GF-D8 (cell line): ENCODE measurements at places on chromosomes 13 and 19.

DNA sequence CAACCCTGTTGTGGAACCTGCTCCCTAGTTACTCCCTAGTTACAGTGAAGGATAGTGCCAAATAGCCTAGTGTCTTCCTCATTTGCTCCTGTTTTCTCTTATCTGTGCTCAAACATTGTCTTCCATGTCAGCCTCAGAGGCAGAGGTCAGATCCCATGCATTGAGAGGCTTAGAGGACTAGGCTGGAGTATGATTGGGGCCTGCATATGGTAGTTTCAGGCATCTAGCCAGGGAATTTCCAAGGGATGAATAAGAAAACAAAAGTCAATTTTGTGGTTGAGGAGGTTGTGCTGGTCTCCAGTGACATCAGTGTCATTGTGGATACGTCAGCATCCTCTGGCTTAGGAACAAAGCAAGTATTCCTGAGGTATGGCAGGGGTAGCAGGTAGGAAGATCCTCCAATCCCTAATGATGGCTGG lies 9.4 kb downstream of the ZNF546 start:
- no peak for DNase-seq

- no peak for DNase-seq
Observed at GRCh38 chr19:10654610-10655456, 687 bp downstream of the ILF3 start.

GRCh38 chr19:45598267-45599001 lies 3.6 kb downstream of the GPR4 start:
- DNase-seq: no peak

- DNase-seq: no peak
Observed at GRCh38 chr13:92896842-92897241, 329.8 kb upstream of the GPC6 start.

DNA sequence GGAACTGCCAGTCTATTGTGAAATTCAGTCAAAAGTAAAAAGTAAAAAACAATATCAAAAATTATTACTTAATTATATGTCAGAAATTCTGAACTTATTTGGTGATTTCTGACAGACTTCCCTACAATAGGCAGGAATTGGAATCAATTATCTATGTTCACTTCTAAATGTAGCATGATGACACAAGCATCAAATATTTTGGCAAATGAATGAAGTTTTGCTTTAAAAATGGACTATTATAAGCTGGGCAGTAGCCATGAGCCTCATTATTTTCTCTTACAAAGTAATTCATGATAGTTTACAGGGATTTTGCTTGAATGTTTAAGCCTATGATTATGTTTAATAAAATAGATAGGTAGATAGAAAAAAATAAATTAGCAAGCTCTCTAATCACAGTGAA lies 582.6 kb downstream of the SLITRK6 start:
- DNase-seq: no peak

GRCh38 chr19:49327878-49328544 lies 3.0 kb upstream of the SLC6A16 start:
- DNase-seq: no peak

DNA sequence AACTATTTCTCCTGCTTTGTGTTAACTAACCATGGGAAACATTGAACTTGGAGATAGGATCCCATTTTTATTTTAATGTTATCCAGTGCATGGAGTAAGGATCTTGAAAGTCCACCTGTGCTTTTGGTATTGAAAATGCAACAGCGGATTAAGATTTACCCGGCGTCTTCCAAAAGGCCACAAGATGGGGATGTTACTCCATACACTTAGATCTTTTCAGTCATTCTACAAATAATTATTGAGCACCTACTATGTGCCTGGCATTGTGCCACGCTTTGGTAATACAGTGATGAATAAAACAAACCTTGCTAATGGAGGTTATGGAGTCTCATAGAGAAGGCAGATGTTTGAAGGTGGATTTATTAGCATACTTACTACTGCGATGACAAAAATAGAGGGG lies 56.9 kb downstream of the RFC3 start:
- no peak for DNase-seq

GRCh38 chr19:51663650-51664049 lies 17.0 kb upstream of the SIGLEC14 start:
- DNase-seq: no peak

DNA sequence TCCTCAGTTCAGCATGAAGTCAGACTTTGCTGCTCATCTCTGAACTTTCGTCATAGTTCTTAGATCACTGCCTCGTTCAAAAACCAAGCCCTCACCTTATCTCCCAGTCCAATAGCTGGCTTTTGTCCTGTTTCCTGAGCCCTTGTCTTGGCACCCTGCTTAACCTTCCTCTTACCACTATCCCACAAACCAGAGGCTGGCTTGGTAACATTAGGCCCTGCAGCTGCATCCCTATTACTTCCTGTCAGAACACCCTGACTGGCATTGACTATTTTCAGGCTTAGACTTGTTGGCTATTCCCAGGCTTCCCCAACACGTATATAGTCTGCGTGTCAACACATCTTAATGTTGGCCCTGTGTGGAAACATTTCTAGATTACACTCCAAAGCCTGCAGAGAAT lies 172.4 kb downstream of the VWA8 start:
- peak; percentile 72 for DNase-seq

DNA sequence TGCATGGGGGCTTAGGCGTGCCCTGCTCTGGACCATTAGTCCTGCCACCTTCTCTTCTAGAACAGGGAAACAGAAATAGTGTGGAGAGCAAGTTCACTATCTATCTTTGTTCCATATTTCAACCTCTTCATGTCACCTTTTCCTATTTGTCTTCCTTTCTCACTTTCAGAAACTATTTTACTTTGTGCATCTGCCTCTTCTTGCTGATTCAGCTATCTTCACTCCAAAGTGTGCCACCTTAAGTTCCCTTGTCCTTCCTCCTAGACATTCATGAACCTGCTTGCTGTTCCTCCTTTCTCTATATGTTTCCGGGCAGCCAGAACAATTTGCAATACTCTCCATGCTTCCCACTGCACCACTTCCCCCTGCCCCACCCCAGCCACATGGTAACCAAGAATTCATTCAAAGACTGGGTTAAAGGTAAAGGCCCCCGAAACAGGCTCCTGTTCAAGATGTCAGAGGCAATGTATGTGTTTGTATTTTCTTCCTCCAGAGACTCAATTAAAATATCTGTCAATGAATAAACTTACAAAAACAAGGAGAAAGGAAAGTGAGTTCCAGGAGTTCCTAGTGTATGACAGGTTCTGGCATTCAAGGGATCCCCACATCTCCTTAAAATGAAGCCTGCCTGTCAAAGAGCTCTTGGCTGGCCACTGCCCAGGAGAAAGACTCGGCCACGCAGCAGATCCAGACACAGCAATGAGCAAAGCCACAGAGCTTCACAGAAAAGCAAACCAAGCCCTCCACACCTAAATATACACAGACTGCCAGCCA lies 268.1 kb downstream of the DNAJC15 start:
- DNase-seq: no peak

- DNase-seq: no peak
Observed at GRCh38 chr13:74174810-74175209, 40.6 kb upstream of the KLF12 start.

- no peak for DNase-seq
Observed at GRCh38 chr19:18007044-18007916, 690 bp upstream of the ARRDC2 start.

DNA sequence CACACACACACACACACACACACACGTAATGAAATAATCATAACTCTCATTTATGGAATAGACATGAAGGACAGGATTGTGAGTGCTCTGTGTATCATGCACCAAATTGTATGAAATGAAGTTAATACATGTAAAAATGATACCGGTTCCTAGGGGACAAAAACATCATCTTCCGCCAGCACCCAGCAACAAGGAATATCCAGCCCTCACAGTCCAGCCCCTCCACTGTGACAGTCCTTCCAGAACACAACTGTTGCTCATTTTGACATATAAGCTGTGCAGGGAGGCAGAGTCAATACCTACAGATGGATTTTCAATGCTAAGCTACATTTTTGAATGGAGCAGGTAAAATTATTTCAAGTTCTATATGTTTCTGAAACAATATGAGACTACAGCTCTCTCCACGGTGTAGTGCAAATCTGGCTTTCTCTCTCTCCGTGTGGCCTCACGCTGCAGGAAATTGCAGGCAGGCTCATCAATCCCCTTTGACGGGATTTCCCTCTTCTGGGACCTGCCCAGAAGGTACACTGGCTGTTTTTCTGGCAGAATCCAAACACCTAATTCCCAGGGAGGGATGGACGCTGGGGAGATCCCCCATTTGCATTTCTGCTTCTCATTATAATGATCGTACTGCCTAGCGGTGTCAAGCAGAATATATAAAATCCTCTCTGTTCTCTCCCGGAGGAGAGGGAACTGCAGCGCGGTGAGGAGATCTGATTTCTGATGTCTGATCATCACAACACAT lies 494.0 kb downstream of the LIG4 start:
- no peak for DNase-seq

GRCh38 chr13:24997367-24997967 lies 98.5 kb upstream of the PABPC3 start:
- DNase-seq: no peak

DNA sequence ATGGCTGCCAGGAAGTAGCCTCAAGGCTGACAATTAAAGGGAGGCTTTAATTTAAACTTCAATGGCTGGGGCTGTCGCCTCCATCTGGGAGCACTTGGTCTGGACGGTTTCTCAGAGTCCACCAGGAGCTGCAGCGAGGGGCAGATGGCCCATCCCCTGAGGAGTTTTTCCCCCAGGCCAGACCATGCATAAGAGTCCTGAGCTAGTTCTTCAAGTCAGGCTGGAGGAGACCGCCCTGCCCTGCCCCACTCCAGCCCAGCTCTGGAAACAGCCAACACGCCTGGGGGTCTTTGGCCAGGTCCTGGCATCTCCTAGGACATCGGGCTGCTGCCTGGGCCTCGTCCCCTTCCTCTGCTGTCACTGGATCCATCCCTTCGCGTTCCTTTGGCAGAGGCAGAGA lies 5.3 kb upstream of the ACTN4 start:
- no peak for DNase-seq

DNA sequence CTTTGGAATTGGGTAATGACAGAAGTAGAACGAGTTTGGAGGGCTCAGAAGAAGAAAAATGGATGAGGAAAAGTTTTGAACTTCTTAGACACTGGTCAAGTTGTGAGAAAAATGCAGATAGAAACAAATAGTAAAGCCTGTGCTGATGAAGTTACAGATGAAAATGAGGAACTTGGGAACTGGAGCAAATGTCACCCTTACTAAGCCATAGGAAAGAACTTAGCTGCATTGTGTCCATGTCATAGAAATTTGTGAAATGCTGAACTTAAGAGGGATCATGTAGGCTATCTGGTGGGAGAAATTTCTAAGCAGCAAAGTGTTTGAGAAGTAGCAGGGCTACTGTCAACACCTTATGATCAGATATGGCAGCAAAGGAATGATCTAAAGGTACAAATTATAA lies 289.2 kb upstream of the PCDH9 start:
- no peak for DNase-seq

DNA sequence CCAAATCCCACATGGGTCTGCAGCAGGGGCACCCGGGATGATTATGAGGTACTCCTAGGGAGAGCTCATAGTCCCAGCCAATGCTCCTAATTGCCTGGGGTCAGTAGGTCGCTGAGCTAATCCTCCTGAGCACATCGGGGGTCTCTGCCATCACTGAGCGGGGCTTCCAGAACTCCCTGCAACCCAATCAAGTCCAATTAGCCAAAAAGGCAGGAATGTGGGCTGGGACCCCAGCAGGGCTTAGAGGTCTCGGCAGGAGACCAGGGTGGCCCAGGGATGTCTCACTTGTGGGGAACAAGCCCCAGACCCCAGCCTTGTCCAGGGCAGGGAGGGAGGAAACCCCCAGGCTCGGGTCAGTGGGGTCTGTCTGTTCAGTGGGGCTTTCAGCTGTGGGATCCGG lies 17.1 kb upstream of the CPAMD8 start:
- DNase-seq: no peak

GRCh38 chr13:31962731-31963370 lies 68.7 kb upstream of the FRY start:
- DNase-seq: no peak

DNA sequence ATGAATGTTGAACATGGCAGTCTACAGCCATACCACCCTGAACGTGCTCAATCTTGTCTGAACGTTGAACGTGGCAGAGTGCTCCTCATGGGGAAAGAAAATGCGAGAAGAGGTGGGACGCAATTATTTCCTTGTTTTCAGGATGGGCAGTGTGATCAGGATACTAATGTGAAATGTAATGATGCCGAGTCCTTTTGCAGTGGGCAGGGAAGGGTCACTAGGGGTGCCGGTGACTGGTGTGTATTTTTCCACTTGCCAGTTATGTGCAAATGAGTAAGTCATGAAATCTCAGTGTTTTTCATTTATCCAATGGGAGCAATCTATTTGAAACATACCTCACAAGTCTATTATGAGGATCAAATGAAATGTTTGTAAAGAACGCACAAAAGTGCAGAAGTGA lies 84.8 kb downstream of the LNX2 start:
- no peak for DNase-seq

- DNase-seq: no peak
Observed at GRCh38 chr13:80618781-80619180, 277.9 kb upstream of the SPRY2 start.

GRCh38 chr13:102830646-102831045 lies 15.2 kb upstream of the ERCC5 start:
- DNase-seq: no peak

DNA sequence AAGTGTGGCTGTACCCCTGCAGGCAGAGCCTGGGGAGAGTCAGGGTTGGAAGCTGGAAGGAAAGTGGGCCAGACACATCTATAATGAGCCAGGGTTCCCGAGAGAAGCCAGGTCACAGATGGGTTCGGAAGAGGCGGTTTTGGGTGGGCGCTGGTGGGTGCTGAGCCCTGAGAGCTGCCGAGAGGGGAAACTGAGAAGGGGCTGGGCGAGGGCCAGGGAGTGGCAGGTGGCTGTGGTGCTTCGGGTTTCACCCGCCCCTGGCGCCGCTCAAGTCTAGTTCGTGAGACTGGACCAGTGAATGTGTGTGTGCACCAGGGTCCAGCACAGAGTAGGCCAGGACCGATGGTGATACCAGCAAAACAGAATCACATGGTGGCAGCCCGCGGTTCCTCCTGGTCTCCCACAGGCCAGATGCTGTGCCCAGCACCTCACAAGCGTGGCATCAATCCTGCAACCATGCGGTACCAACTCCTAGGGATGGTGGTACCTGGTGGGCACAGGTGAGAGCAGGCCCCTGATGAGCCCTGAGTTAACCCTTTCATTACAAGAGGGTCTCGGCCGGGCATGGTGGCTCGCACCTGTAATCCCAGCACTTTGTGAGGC lies 1.8 kb upstream of the LRRC4B start:
- DNase-seq: no peak
